Central memory CD8-positive, alpha-beta T cell (primary cell): ENCODE measurements at places on chromosomes 3 and 15.

GRCh38 chr3:9800529-9800928, 7.6 kb downstream of the ARPC4 start:
- no peak overlapping the region for H3K27ac ChIP-seq
- H3K4me1 ChIP-seq: peaks cover 42% of the 10 kb centered on the region
- H3K36me3 ChIP-seq: peaks cover 83% of the 10 kb centered on the region
- DNase-seq: no peak
- H3K4me3 ChIP-seq: no peak overlapping the region

DNA sequence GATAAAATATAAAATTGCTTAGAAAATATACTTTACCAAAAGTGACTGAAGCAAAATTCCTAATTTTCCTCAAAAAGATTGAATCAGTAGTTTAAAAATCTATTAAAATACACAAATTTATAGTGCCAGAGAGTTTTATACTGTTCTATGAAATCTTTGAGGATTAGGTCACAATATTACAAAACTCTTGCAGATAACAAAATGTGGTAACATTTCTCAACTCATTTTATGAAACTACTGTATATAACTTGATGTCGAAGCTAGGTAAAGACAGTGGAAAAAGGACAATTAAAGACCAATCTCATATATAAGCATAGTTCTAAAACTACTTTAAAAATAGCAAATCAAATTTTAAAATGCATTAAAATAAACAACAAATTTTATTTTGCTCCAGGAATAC, 15.9 kb downstream of the VEPH1 start:
- no peak for DNase-seq
- no peak overlapping the region for H3K27ac ChIP-seq
- H3K4me3 ChIP-seq: no peak overlapping the region
- H3K4me1 ChIP-seq: no peaks in the 10 kb centered on the region
- no peaks in the 10 kb centered on the region for H3K36me3 ChIP-seq

DNA sequence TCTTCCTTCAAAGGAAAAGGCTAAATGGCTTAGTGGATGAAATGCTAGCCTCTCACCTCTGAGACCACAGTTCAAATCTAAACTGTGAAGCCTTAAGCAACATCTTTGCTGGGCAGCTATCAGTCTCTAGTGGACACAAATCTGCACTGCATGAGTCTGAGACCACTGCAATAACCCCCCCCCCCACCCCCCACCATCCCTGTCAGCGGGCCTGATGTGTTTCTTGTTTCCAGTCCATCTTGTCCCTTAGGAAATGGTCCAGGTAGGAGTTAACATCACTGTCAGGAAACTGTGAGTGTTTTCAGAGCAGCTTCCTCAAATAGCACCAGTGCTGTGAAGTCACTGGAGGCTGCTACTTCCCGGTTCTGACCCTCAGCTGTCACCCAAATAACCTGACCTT, 140.6 kb upstream of the TMCO5A start:
- H3K27me3 ChIP-seq: peaks cover 7% of the 10 kb centered on the region
- H3K27ac ChIP-seq: no peak overlapping the region
- no peaks in the 10 kb centered on the region for H3K36me3 ChIP-seq
- DNase-seq: no peak
- H3K4me1 ChIP-seq: no peaks in the 10 kb centered on the region
- H3K4me3 ChIP-seq: no peak overlapping the region

DNA sequence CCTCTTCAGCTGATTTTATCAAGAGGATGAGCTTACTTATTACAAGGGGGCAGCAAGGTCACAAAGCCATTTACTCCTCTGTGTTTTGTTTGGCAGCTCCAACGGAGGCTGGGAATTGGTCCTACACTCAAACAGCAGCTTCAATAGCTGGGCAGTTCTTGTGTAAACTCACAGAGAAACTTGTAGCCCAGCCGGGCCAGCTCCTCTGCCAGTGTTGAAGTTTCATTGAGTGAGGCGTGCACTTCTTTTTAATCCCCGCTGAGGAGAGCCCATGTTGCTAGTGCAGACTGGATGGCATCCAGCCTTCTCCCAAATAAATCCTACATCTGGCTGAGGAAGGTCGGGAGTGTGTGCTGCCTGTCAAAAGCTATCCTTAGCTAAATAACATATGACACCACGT, 59.5 kb downstream of the BFSP2 start:
- H3K4me1 ChIP-seq: no peaks in the 10 kb centered on the region
- H3K27me3 ChIP-seq: no peaks in the 10 kb centered on the region
- H3K27ac ChIP-seq: no peak overlapping the region
- H3K4me3 ChIP-seq: no peak overlapping the region
- peaks cover 2% of the 10 kb centered on the region for H3K36me3 ChIP-seq

- DNase-seq: no peak
- peaks cover 5% of the 10 kb centered on the region for H3K4me1 ChIP-seq
- H3K27me3 ChIP-seq: no peaks in the 10 kb centered on the region
- no peak overlapping the region for H3K4me3 ChIP-seq
- H3K27ac ChIP-seq: no peak overlapping the region
Measured at GRCh38 chr15:75170711-75171341, 30.9 kb upstream of the C15orf39 start.

GRCh38 chr3:139528281-139528680, 11.3 kb downstream of the RBP1 start:
- H3K27ac ChIP-seq: no peak overlapping the region
- no peak for DNase-seq
- peaks cover 2% of the 10 kb centered on the region for H3K36me3 ChIP-seq
- no peaks in the 10 kb centered on the region for H3K4me1 ChIP-seq

- H3K27me3 ChIP-seq: peaks cover 36% of the 10 kb centered on the region
- H3K36me3 ChIP-seq: no peaks in the 10 kb centered on the region
- no peak overlapping the region for H3K27ac ChIP-seq
- H3K4me1 ChIP-seq: no peaks in the 10 kb centered on the region
- DNase-seq: no peak
Measured at GRCh38 chr15:77556622-77557021, 76.1 kb downstream of the LINGO1 start.

DNA sequence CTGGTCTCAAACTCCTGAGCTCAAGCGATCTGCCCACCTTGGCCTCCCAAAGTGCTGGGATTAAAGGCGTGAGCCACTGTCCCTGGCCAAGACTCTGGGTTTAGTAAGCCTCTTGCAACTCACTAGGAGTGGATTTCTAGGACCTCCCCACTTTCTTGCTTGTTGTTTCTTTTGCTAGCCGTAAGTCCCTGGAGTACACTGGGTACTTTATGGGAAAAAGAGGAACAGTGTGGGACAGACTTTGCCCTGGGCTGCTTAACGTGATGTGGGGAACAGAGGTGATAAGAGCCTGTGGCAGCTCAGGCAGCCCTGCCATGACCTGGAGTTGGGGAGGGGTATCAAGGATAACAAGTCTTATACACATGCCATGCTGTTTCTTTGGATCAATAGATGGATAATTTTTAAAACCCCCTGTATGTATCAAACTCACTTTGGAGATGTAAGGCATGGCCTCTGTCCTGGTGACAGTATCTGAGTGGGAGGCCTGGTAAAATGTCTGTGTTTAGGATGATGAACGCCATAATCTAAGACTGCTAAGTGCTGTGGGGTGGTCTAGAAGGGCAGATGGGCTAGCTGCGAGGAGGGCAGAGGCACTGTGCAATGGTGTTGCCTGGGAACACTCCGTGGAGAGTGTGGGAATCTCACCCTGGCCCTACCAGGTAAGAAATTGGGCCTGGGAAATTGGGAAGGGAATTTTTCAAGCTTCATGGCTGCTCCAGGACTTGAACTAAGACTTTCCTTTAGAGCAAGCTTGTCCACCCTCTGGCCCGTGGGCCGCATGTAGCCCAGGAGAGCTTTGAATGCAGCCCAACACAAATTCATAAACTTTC, 54.8 kb downstream of the SMAD3 start:
- H3K4me3 ChIP-seq: peak overlapping the region; percentile 72
- peak overlapping the region; percentile 97 for H3K27ac ChIP-seq

- no peaks in the 10 kb centered on the region for H3K4me1 ChIP-seq
- no peaks in the 10 kb centered on the region for H3K27me3 ChIP-seq
- H3K27ac ChIP-seq: no peak overlapping the region
Measured at GRCh38 chr3:27319847-27320526, 49.2 kb downstream of the NEK10 start.

DNA sequence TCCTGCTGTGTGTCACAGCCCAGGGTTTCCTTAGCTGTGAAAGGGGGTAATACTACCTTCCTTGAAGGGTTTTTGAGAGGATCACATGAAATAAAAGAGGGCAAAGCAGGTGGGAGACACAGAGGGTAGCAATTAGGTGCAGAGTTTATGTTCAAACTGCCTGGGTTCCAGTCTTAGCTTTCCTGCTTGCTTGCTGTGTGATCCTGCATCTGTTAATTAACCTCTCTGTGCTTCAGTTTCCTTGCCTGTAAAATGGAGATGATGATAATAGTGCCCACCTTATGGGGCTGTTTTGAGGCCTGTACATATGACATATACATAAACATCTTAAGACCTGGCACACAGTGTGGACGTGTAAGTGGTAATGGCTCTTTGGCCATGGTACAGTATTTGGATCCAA, 35.0 kb downstream of the SPSB4 start:
- no peak overlapping the region for H3K4me3 ChIP-seq
- no peaks in the 10 kb centered on the region for H3K27me3 ChIP-seq
- DNase-seq: no peak
- H3K27ac ChIP-seq: no peak overlapping the region
- no peaks in the 10 kb centered on the region for H3K36me3 ChIP-seq
- no peaks in the 10 kb centered on the region for H3K4me1 ChIP-seq

DNA sequence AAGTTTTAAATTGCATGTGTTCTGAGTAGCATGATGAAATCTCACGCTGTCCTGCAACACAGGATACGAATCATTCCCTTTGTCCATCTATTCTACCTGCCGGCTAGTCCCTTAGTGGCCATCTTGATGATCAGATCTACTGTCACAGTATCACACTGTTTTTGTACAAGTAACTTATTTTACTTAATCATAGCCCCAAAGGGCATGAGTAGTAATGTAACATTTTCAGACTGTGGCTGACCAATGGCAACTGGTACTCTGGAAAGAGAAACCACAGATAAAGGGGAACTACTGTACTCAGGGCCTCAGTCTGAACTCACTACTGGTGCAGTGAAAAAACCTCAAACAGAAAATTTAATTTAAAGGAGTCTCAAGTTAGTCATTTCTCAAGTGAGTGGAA, 127.3 kb upstream of the MRPL3 start:
- H3K36me3 ChIP-seq: no peaks in the 10 kb centered on the region
- peaks cover 31% of the 10 kb centered on the region for H3K27me3 ChIP-seq
- H3K27ac ChIP-seq: no peak overlapping the region
- no peaks in the 10 kb centered on the region for H3K4me1 ChIP-seq

DNA sequence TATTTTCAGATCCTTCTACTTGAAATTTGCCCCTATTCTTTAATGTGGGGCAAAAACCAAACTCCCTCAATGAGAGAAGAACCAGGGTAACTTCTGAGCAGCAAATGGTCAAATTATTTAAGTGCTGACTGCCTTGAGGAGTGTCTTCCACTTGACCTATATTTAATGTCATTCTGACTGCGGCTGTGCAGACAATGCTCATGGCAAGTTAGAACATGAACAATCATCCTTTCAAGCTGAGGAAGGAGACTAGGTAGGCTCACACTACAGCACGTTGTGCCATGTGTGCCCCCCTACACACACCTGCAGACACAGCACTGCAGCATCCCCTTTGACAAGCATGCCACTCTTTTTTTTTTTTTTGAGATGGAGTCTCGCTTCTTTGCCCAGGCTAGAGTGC, 98.2 kb downstream of the OSBPL10 start:
- DNase-seq: no peak
- H3K4me1 ChIP-seq: no peaks in the 10 kb centered on the region
- peaks cover 33% of the 10 kb centered on the region for H3K27me3 ChIP-seq
- H3K36me3 ChIP-seq: no peaks in the 10 kb centered on the region

DNA sequence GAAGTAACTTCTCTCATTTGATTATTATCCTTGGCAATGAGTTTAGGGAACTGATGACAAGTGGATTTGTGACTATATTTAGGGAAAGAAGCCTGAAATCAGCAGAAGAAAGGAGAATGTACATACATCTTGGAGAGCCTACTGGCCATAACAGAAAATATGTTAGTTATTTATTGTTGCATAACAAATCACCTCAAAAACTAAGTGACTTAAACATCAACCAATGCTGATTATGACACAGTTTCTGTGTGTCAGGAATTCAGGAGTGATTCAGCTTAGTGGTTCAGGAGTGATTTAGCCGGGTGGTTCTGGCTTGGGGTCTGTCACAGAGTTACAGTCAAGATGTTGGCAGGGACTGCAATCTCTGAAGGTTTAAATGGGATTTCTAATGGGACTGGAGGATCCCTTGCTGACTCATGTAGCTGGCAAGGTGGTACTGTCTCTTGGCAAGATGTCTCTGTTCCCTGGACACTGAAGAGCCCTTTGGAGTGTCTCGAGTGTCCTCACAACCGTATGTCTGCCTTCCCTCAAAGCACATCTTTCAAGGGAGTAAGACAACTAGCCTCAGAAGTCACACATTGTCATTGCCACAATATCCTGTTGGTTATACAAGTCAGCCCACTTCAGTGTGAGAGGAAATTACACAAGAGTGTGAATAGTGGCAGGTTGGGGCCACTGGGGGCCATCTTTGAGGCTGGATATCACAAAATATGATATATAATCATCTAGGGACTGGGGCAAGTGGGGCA, 248.9 kb downstream of the SV2B start:
- peak overlapping the region; percentile 55 for H3K4me3 ChIP-seq
- peaks cover 37% of the 10 kb centered on the region for H3K4me1 ChIP-seq
- no peak for DNase-seq
- no peaks in the 10 kb centered on the region for H3K36me3 ChIP-seq
- H3K27me3 ChIP-seq: peaks cover 34% of the 10 kb centered on the region
- H3K27ac ChIP-seq: no peak overlapping the region

DNA sequence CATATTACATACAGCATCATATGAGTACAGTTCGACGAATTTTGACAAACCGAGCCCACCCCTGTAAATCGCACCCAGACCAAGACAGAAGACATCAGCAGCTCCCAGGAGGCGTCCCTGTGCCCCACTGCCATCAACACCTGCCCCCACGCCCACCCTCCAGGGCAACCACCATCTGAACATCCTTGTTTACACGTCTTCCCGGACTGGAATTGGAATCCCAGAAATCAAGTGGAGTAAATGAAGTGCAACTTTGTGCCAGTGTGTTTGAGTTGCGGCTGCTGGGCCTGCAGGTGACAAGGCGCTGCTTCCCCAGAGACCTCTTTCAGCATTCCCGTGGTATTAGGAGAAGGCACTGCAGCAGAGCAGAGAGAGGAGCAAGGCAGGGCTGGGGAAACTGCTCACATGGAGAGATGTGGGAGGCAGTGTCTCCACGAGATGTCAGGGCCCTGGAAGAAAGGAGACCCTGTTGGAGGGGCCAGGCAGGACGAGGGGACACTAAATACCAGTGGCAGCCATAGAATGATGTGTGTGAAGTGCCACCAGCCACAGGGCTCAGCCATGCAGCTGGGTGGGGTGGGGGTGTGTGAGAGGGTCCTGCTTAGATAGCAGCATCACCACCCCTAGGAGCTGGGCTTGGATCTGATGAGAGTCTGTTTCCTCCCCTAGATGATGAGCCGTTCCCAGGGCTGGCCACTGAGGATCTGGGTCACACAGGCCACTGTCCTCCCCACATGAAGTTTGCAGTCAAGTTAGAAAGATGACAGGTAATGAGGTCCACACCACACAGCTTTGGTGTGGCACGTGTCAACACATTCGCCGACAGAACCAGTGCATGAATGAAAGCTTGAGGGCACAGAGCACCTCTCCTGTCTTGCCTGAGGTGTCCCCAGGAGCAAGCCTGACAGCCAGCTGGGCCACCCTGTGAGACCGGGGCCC, 33.4 kb upstream of the PCSK6 start:
- H3K27me3 ChIP-seq: peaks cover 69% of the 10 kb centered on the region
- peaks cover 2% of the 10 kb centered on the region for H3K36me3 ChIP-seq
- peak; percentile 3 for DNase-seq
- H3K27ac ChIP-seq: no peak overlapping the region
- H3K4me1 ChIP-seq: peaks cover 6% of the 10 kb centered on the region
